ENCODE measurements at places on chromosomes 2 and 18.

GRCh38 chr2:127032621-127033020 is 74.3 kb downstream of the BIN1 start:
- no peak for DNase-seq

GRCh38 chr2:54471221-54471711 is 15.1 kb downstream of the SPTBN1 start:
- no peak for DNase-seq

GRCh38 chr2:63249161-63249560 is 198.5 kb downstream of the OTX1 start:
- DNase-seq = no peak

GRCh38 chr2:109379507-109379906 is 234.3 kb downstream of the SEPTIN10 start:
- no peak for DNase-seq

DNA sequence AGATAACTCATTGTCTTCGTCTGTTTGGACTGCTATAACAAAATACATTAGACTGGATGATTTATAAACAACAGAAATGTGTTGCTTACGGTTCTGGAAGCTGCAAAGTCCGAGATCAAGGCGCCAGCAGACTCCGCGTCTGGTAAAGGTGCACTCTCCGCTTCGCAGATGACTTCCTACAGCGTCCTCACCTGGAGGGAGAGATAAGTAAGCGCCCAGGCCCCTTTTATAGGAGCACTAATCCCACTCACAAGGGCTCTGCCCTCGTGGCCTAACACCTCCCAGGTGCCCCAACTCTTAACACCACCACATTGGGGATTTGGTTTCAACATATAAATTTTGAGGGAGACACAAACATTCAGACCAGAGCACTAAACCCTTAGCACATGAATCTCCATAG is 51.3 kb downstream of the SERTAD2 start:
- DNase-seq = no peak

DNA sequence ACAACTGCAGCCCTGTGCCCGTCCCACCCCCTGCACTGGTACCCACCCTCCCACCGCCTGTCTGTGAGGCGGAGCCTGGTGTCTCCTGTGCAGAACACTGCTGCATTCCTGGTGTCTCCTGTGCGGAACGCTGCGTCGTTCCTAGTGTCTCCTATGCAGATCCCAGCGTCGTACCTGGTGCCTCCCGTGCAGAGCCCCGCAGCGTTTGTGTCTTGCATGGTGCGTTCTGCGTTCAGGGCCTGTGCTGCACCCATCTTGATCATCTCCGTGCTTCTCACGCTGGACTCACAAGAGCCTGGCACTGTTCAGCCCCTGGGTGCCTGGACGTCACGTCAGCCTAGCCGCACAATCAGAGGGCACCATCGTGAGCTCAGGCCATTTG is 248.6 kb upstream of the SALL3 start:
- no peak for DNase-seq

- DNase-seq = no peak
Measured at GRCh38 chr2:39881948-39882347, 102.9 kb upstream of the THUMPD2 start.

DNA sequence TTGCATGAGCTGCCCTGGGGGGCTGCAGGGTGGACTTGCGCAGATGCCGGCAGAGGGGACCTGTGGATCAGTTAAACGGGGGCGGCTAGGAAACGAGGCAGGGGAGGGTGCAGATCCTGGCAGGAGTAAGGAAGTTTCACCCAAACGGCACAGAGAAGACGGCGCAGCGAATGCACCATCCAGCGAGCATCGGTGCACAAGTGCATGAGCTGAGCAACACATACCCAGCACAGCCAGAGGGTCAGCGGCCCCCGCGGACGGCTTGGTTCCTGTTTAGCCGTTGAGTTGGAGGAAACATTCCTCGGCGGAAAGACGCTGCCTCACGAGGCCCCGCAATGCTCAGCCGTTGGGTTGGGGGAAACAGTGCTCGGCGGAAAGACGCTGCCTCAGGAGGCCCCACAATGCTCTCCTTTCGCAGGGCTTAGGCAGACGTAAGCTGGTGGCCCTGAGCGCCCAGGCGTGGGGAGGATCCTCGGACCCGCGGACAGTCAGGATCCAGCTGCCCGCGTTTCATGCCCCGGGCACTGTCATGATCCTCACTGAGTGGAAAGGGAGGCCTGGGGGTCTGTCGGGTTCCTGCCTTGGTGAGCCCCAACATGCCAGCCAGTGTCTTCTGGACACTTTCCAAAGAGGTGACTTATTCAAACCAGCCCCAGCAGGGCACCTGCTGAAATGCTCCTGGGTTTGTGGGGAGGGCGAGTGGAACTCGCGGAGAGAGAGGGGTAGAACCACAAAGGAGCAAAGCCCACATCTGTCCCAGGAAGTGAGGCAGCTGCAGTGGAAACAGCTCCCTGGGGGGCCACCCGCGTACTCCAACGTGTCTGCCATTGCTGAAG is 86.3 kb downstream of the NDUFA10 start:
- DNase-seq = no peak

All from stimulated activated CD8-positive, alpha-beta memory T cell treated with anti-CD3 and anti-CD28 coated beads, Interleukin-12 subunit alpha, Interleukin-12 subunit beta, amount 100 ng/mL, for 1 hour (primary cell).